Activated T-helper 17 cell treated with anti-CD3 and anti-CD28 coated beads, Interleukin-2, amount 50 U/mL, for 72 hours (primary cell): ENCODE measurements at places on chromosomes 12 and 14.

DNA sequence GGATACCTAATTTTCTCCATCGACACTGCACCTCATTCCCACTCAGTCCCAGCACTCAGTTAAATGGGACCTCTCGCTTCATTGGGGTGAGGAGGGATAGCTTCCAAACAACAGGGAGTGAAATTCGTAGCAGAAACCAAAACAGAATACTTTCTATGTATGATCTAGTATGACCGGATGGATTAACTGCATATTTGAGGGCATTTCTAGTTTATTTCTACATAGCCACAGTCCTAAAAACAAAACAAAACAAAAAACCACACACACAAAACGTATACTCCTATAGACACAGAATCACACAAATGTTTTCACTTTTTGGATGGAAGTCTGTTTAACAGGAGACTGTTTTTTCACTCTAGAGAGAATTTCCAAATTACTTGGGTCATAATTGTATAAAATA lies 307.5 kb upstream of the FKBP4 start:
- ATAC-seq: no peak

DNA sequence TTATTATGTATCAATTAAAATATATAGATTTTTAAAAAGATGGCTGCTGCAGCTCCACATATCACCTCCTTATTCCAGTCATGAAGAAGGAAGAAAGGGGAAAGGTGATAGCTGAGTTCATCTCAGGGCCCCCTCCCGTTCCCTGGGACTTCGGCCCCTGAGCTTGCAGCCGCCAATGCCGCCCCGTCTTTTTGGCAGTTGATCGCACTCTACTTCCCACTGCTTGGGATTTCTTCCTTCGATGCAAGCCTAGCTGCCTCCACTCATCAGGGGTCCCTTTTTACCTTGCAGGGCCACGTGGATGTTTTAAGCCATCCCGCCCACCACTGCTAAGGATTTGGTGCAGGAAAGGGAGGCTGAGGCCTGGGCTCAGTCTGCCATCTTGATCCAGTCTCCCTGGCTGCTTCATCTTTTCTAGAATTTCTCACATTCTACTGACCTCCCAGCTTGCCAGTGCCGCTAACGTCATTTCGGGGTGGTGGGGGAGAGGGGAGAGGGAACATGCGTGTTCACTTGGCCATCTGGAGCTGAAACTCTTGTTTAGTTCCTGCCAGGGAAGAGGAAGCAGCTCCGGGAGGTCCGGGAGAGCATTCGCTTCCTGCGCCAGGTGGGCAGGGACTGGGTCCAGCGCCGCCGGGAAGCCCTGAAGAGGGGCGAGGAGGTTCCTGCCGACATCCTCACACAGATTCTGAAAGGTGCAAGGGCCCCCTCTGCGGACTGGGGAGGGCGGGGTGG lies 31.3 kb downstream of the CYP46A1 start:
- no peak for ATAC-seq

- no peak for ATAC-seq
Measured at GRCh38 chr12:109999649-109999971, 380 bp downstream of the ANKRD13A start.

DNA sequence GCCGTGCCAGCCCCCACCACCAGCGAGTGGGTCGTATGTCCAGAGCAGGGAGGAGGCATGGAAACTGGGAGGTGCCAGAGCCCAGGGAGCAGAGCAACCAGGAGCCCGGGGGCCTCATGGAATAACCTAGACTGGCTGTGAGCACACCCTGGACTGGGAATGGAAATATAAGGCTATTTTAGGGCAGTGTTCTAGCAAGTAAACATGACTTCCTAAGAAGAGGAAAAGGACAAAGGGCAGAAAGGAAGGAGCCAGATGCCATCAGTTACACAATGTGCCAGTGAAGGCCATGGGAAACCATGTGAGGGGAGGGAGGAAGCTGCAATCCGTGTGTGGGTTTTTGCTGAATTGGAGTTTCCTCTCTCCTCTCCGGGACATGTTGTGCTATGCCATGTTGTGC lies 18.7 kb upstream of the CPM start:
- no peak for ATAC-seq

- ATAC-seq: no peak
Measured at GRCh38 chr14:30034152-30034551, 106.5 kb upstream of the PRKD1 start.

DNA sequence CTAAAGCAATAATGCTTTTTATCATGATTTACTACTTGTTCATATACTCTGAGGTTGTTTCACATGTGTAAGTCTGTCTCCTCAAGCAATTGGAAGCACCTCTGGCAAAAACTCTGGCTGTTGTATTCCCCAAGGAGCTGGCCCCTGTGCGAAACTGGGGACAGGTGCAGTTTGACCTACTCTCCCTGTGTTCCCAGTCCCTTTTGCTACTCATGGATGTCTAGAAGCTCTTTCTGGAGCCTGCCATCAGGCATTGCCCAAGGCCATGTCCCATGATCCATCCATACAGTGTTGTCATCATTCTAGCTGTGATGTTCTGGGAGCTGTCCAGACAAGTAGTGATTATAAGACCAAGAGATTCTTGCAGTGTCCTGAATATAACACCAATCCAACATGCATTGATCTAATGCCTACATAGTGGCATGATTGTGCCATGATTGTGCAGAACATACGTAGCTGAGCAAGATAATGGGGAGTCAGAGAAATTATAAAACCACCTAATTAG lies 14.9 kb downstream of the AKAP6 start:
- ATAC-seq: no peak

DNA sequence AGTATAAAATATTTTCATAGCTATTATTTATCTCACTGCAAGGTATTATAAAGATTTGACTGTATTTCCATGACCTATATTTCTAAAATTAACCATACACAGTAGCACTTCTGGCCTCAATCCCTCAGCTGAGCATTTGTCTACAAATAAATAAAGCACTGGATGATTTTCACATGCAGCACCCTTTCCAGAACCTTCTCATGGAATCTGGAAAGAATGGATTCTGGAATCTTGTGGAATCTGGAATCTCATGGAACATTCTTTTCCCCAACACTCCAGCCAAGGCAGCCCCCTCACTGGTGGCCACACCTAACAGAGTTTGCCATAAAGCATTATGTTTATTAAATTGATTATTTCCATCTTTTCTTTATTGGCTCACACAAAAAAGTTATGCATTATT lies 199.2 kb downstream of the MSRB3 start:
- no peak for ATAC-seq

DNA sequence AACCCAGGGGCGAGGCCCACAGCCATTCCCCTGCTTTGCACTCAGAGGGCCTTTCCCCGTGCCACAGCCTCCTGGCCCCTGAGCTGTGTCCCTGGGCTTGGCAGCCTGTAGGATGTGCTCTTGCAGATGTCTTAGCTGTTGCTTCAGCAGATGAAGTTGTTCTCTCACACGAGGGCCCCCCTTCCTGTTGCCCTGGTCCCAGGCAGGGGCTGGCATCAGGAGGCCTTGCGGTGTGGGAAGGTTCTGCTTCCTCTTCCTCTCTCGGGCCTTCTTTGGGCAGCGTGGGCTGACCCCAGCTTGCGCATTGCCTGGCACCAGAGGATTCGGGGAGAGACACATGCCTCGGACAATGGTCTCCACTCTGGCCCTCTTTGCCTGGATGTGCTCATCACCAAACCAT lies 12.7 kb downstream of the PROX2 start:
- no peak for ATAC-seq

DNA sequence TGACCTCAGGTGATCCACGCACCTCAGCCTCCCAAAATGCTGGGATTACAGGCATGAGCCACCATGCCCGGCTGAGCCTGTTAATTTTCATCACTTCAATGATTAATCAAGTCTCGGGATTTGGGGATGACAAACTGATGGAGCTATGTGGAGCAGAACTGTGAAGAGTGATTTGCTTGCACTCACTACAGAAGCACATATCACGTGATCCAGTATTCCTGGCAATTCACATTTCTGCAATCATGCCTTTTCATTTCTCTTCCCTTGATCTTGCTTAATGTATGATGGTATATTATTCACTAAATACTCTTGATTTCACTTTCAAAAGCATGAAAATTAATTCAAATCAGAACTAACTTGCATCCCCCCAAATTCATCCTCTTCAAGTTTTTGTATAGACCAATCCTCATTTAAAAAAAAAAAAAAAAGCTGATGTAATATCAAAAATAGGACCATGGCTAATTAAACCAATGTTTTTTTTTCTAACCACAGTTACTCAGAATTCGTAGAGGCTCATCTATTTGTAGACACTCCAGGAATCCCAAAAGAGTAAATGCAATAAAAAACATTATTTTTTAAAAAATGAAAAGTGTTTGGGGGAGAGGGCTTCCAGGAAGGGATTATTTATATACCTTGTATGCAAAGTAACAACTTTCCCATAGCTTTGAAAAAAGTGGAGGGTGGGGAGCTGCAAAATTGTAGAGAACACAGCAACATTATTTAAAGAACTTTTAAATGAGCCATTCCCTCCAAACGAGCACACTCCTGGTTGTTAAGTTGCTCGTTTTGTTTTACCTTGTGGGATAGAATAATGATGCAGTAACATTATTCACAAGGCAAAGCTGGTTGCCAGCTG lies 7.0 kb upstream of the ATXN2 start:
- ATAC-seq: no peak

- no peak for ATAC-seq
Measured at GRCh38 chr14:56274556-56274955, 156.3 kb downstream of the PELI2 start.

- ATAC-seq: no peak
Measured at GRCh38 chr14:103192246-103192840, 69.1 kb downstream of the TNFAIP2 start.

DNA sequence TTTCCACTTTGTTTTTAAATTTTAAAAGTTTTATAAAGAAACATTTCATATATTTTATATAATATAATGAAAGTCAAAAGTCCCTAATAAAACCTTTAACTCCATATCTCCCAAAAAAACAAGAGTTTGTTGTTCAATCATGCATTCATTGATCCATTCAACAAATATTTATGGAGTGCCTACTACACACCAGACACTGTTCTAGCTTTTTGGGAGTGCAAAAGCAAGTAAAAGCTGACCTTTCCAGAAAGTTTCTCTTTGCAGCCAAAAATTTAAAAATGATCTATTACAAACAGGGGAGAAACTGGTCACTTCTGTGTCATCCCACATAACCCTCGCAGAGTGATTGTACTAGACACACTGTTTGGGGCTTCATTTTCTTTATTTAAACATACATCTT lies 740.0 kb upstream of the TBX3 start:
- ATAC-seq: no peak

GRCh38 chr14:66295386-66295785 lies 190.8 kb upstream of the CCDC196 start:
- ATAC-seq: no peak

DNA sequence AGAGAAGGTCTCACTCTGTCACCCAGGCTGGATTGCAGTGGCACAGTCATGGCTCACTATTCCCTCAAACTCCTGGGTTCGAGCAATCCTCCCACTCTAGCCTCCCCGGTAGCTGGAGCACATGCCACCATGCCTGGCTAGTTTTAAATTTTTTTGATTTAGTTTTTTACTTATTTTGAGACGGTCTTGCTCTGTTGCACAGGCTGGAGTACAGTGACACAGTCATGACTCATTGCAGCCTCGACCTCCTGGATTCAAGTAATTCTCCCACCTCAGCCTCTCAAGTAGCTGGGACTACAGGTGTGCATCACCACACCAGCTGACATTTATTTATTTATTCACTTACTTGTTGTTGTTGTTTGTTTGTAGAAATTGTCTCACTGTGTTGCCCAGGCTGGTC lies 22.2 kb upstream of the DIP2B start:
- ATAC-seq: no peak

GRCh38 chr12:116346741-116347140 lies 69.2 kb upstream of the MED13L start:
- no peak for ATAC-seq

DNA sequence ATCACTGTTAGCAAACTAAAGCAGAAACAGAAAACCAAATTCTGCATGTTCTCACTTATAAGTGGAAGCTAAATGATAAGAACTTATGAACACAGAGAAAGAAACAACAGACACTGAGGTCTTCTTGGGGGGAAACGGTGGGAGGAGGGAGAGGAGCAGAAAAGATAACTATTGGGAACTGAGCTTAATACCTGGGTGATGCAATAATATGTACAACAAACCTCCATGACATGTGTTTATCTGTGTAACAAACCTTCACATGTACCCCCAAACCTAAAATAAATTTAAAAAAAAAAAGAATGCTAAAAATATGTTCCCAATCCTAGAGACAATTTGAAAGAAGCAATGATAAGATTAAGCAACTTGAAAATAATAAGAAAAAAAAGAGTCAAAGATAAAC lies 89.5 kb downstream of the SOX5 start:
- ATAC-seq: no peak

- ATAC-seq: no peak
Measured at GRCh38 chr14:59583755-59584154, 7.1 kb upstream of the CCDC175 start.

DNA sequence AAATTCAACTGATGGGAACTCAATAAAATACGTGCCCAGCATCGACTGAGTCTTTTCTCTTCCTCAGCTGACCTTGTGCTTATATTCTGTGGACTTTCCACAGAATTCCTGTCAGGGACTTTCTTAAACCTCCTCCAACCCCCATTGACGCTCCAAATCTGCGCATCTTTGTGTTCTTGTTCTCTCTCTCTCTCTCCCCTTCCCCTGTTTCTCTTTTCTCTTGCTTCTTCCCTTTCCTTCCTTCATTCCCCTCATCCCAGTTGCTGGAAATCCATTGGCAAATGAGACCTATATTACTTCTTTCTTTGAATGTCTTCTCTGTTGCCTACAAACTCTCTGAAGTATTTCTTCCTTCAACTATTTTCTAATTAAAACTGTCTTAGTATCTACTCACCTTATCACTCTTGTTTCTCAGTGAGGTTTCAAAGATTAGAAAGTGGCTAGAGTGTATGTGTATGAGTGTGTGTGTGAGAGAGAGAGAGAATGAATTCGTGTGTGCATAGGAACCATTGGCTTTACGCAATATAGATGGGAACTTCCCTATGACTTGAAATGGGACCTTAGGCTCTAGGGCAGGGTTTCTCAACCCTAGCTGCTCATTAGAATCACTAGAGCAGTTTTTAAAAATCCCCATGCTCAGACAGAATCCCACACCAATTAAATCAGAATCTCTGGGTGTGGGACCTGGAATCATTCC lies 41.8 kb upstream of the DHRS7 start:
- peak; percentile 73 for ATAC-seq

DNA sequence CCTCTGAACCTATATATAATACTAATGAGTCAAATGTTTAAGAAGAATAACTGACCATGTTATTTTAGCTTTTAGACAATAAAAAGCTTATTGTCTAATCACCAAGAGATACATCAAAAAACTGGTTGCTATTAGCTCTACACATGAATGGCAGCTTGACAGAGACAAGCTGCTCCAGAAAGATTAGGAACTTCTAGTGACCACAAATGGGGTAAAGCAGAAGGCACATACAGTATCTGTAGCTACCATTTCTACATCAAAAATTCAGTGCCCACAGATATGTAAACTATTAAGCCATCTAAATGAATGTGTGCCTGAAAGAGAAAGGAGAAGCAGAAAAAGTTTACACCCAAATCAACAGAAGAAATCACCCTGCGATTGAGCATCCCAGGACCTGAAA lies 2.4 kb downstream of the AREL1 start:
- no peak for ATAC-seq

DNA sequence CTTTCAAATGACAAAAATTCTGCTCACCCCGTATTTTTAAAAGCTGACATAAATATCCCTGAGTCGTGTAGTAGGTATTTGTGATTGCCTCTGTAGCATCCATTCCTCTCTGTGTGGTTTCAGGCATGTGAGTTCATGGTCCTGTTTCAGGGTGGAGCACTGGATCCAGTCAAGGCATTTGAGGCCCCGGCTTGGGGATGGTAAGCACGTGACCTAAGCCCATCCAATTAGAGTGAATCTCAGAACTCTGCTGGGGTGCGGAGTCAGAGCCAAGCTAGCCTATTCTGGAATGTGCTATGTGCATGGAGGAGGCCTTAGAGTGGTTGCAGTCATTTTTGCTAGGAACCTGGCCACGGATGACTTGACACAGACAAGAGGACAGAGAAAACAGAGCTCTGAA lies 4.3 kb upstream of the CSRP2 start:
- no peak for ATAC-seq
